NCI-H524 (cell line): ENCODE measurements at places on chromosomes 1 and 21.

DNA sequence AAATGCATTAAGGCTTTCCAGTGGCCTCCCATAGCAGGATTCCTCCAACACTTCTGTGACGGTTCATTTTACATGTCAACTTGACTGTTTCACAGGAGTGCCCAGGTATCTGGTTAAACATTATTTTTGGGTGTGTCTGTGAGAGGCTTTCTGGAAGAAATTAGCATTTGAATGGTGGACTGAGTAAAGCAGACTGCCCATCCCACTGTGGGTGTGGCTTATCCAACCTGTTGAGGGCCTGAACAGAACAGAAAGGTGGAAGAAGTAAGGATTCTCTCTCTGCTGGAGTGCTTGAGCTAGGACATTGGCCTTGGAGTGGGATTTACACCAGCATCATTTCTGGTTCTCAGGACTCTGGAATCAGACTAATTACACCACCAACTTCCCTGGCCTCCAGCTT is 85.6 kb downstream of the RGS7 start:
- no peak for DNase-seq

- no peak for DNase-seq
Measured at GRCh38 chr1:160211046-160211790, 6.0 kb downstream of the PEA15 start.

DNA sequence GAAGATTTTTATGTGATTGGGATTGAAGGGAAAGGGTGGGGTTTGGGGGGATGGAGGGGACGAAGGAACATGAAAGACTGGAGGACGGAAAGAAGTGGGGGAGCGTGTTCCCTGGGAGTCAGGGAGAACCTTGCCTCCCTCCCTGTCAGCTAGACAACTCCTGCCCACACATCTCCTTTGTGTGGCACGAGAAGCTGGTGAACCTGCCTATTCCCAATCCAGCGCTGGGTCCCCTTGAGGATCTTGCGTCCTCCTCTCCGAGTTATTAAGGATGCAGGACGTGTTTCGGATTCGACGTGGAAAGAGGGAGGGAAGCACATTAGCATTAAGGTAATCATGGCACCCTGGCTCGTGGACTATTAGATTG is 1.4 kb downstream of the LRRC7 start:
- no peak for DNase-seq

DNA sequence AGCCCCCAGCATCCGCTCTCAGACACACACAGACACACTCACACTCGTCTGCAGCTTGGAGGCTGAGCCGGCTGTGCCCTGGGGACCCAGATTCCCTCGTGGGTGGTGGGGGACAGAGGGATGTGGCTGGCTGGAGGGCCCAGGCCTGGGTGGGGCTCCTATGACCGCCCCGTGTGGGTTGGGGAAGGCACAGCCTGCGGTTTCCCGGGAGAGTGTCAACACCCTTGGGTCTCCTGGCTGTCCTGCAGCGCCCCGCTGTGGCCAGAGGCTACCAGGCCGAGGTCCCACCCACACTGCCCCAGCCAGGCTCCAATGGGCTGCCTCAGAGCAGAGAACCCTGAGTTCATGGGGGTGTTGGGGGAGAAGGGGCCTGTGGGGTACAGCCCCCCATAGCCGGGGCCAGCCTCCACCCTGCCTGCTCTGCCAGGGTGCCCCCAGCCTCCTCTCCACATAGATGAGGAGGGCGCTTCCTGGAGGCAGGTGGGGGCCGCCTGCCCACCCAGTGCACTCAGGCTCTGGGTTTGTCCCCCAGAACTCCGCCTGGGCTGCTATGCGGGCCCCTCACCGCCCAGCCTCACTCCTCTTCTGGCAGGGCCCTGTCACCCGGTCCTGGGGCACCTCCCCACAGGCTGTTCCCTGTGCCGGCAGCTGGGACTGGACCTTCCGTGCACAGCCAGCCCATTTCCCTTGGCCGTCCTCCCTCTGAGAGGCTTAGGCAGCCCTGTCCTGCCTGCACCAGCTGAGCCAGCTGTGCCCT is at the start of gene TTC34:
Gene TTC34, minus strand, starts transcription at position 159 of the 757 bp plus-strand sequence. CDS start 866 bp downstream, outside the sequence.
- DNase-seq: no peak

- DNase-seq: no peak
Measured at GRCh38 chr1:215888159-215888558, 321.1 kb downstream of the KCTD3 start.

DNA sequence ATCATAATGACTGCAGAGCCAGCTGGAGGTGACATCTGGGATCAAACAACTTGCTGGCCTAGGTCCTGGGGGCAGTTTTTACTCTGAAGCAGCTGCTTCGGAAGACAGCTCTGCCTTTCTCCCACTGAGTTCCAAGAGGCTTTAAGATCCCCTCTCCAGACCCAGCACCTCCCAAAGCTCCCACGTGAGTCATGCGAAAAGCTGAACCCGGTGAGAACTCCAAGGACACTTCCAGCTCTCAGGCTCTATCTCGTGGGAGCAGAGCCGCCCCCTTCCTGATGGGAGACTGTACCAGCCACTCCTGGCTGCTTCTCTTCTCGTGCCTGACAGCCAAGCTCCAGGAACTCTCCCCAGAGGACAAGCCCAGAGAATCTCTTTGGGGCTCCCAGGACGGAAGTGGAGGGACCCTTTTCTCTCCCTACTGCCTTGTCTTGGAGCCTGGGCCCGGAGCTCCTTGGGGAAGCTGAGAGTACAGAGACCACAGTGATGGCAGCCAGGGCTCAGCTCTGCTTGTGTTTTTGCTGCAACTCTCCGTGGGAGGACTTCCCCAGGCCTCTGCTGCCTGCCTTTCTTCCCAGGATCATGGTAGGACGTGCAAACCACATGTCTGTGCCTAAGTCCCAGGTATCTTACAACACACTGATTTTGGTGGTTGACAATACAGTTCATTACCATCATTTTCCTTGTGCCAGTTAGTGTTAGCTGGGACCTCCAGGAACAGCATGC is 40.6 kb downstream of the STUM start:
- DNase-seq: peak; percentile 90

DNA sequence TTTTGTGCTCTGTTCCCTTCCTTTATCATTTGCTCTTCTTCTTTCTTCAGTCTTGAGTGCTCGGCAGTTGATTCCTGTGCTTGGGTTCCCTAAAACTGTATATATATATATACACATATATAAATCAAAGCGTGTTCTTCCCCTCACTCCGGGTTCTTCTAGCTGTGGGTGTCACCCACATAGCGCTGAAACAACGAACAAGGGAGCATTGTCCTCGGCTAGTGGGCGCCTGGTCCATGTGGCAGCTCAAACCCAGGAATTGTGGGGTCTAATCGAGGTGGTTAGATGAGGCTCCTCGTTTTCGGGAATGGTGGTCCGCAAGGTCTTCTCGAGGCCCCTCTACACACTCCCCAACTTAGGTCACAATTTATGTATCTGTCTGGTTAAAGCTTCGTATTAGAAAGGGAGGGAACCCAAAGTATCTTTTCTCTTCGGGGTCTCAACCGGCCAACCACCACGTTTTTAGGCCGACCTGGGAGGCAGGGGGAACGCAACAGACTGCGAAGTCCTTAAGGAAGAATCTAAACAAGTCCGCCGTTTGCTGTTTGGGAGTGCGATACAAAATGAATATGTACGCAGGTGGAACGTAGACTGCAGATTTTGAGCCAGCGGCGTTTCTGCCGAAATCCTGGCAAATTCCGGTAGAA is 504 bp upstream of the SDHC start:
- DNase-seq: no peak

GRCh38 chr1:208524376-208524775 is 280.2 kb upstream of the PLXNA2 start:
- no peak for DNase-seq

DNA sequence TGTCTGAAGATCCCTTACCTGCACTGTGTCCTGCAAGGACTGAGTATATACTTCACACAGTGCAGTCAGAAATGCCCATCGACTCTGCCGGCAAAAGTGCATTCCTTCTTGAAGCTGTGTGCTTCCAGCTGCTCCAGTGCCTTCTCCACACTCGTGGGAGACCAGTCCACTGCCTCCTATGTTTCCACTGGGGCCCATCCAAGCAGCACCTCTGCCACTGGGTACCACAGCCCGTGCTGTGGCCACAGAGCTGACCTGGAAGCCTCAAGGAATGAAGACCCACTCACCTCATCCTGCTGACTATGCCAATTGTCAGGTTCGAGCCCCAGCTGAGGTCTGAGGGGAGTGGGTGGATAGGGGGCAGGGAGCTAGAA is 108.1 kb downstream of the GDAP2 start:
- no peak for DNase-seq

DNA sequence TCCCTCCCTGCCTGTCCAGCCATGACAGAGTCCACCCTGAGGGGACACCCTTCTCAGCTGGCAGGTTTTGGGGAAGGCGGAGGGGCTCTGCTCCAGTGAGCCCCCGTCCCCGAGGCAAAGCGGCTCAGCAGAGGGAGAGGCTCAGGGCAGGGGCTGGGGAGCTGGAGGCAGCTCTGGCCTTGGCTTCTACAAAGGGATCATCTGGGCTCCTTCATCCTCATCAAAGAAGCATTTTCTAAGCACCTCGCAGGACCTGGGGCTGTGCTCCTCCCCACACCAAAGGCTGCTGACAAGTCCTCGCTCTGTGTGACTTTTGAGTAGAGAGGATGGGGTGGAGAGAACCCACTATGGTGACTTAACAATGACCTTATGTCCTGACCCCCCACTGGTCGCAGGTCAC is 21.0 kb upstream of the CLSTN1 start:
- no peak for DNase-seq

DNA sequence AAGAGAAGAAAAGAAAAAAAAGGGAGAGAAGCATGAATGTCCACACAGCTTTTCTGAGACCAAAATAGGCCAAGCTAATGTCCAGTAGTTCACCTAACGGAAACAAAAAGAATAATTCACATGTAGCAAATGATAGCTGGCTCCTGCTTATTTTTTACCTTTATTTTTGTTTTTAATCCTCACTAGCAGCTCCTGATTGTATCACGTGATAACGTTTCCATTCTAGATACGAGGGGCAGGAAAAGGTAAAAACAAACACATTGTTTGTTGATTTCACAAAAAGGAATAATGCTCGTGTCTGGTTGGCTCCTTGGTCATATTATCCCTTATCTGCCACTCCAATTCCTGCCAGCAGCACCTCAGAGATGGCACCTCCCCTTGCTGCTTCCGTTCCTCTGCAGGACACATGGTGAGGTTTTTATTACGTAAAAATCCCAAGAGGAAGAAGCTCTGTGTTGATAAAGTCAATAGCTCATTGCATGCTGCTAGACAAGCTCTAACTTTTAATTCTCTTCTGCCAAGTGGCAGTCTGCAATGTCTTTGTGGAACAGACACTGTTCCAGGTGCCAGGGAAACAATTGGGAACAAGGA is 201.7 kb downstream of the CRB1 start:
- no peak for DNase-seq

DNA sequence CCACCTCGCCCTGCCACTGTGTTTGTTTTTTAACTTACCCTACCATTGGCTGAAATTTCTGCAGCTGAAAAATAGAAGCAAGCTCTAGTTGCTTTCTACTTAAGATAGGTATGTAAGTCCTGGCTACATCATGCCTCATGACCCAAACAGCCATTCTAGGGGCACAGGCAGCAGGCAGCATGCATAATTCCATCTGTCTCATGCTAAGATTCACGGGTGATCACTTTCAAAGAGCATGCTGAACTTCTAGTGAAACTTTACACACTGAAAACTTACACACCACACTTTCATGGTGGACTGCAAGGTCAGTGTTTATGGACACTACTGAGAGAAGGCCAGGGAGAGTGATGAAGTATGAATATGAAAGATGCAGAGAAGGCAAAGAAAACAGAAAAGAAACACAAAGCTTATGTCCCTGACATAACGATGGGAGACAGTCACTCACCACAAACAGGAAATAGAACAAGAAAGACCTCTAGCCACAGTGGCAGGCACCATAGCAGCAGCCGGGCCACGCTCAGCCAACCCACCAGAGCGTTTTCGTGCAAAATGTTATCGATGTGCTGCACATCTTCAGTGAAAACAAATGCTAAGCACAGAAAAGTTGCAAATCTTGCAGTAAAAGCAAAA is 102.3 kb upstream of the TIAM1 start:
- no peak for DNase-seq

- peak; percentile 42 for DNase-seq
Measured at GRCh38 chr1:77686796-77687518, 4.5 kb upstream of the ZZZ3 start.

DNA sequence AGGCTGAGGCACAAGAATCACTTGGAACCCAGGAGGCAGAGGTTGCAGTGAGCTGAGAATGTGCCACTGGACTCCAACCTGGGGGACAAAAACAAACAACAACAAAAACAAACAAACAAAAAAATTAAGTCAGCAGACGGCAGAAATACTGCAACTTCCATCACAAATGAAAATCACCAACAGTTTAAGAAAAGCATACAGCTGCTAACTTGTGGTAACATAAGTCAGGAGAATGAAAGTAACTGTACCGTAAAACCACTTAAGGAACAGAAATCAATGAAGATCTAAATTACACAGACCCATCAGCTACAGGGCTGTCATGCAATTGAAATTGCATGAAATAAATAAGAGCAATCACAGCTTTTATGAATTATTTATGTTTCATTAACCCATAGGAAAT is 25.0 kb downstream of the MCOLN2 start:
- no peak for DNase-seq

DNA sequence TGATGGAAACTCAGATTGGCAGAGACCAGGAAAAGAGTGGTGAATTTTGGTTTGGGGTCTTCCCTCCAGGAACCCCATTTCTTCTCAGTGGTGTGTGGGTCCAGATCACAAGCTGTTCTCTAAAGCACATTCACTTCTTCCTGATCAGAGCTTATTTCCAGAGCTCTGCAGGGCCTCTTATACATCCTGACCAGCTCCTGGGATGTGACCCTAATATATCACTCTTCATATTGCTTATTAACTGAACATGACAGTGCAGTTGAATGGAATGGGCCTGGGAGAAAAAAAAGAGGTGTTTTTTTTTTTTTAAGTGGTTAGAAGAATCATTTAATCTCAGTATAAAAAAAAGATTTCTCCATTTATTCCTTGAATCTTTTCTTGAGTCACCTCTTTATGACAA is 29.6 kb upstream of the DNM3 start:
- no peak for DNase-seq

DNA sequence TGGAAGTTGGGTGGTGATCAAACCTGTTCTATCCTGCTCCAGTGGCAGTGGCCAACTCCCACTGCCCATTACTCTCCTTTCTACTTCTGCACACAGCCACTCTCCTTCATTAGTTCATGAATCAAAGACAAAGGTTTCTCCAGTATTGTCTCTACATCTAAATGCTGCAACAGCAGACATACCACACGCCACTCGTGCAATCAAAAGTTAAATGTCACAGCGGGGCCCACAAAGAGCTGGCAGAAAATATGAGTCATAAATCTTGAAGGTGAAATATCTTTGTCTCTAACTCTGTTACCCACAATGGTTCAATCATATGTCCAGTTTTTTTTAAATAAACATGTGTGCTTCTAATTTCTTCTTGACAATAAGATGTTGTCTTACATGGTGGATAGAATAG is 13.3 kb downstream of the APCS start:
- DNase-seq: no peak
